ENCODE measurements at places on chromosomes 11 and 22.

DNA sequence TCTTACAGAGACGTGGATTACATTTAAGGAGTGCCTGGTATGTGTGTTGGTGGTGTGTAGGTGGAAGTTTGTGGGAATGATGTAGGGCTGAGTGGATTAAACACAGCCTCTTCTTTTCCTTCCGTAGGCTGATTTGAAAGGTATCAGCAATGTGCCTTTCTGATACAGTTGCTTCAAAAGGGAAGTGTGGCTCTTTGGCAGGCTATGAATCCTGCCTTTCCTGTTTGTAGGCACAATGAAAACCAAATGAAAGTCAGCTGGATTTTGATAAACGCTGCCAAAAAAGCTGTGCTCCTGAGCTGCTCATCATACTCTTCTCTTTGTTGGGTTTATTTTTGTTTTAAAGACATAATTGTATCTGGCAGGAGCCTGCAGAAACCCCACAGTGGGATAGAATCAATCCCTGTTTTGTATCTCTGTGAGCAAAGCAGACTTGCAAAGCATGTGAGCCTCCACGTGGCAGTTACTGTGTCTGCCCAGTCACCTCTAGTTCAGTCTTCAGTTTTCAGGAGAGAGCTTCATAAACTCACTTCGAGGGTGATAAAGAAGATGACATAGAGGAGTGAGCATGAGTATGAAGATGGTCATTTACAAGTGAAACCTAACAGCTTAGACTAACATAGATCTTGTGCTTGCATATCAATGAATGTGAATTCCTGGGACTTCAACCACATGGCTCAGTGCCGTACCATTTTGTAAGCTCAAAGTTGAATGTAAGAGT lies 655.7 kb upstream of the KIRREL3 start:
- DNase-seq = no peak

GRCh38 chr11:31795706-31796498 lies 15.2 kb downstream of the PAX6 start:
- no peak for DNase-seq

GRCh38 chr11:38060136-38060535 lies 1462.1 kb upstream of the RAG2 start:
- no peak for DNase-seq

DNA sequence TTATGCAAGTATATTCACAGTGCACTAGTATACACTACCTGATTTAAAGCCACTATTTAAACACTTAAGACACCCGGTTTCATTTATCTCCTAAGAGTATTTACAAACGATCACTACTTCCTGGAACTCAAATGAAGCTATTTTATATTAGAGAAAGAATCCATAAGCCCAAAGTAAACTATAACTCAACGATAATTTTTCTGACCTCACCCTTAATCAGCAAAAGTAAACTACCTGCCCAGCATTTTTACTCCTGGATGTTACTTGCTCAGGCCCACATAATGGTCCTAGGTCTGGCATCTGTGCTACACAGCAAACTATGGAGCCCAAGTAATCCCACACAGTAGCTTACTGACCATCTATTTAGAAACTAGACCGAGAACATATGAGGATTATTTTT lies 33.4 kb downstream of the TSG101 start:
- no peak for DNase-seq

DNA sequence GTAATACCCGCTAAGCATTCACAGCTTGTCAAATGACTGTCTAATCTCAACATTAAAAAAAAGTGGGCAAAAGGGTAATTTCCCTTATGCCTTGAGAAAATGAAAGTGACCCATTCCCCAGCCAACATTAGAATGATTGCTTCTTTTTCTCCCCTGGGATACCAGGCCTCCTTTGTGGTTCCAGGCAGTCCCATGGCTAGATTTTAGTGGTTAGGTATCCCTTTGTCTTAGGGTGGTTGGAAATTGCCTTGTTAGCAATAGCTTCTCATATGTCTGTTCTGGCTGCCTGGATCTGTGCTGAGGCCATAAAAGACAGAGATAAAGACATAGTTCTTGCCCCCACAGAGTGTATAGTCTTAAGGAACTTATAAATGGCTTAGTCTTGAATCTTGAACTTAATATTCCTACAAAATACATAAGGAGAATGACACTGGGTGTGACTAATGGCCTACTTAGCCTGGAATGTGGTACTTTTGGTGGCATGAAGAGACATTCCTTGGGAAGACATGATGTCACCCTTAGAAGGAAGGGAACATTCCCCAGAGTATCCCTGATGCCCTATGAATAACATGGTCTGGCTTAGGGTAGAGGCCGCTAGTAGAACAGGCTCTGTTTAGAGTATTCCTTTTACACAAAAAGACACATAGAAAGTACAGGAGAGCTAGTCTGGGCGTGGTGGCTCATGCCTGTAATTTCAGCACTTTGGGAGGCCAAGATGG lies 90.3 kb downstream of the ZBTB16 start:
- no peak for DNase-seq

GRCh38 chr11:45193695-45194094 lies 47.3 kb downstream of the PRDM11 start:
- DNase-seq = no peak

- no peak for DNase-seq
Measured at GRCh38 chr11:111912535-111912934, at the start of gene HSPB2. TSS of gene HSPB2 (plus strand) at chr11:111912734. CDS start at chr11:111912830, 96 bp downstream.

DNA sequence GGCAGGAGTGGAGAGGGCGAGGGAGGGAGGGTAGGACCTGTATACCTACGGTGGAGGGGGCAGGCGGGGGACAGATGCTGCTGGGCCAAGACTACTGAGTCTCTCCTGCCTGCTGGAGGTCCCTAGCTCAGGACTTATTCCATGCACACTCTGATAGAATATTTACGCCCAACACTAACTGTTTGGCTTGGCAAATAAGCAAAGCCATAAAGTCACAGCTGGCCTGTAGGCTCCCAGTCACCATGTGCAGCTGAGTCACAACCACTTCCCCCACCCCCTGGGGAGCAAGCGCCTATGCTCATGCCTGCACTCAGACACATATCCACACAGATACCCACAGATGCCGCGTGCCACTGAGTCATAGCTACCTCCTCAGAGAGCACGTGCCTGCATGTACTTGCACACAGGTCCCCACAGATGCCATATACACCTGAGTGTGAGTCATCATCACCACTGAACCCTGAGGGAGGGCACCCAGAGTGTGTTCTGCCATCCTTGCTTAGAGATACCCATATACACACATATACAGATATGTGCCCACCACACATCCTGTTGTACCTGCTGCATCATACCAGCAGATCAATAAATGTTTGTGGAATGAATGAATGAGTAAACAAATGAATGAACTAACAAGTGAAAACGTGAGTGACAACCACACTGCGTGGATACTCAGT lies 95.8 kb downstream of the SWAP70 start:
- DNase-seq = peak; percentile 98

DNA sequence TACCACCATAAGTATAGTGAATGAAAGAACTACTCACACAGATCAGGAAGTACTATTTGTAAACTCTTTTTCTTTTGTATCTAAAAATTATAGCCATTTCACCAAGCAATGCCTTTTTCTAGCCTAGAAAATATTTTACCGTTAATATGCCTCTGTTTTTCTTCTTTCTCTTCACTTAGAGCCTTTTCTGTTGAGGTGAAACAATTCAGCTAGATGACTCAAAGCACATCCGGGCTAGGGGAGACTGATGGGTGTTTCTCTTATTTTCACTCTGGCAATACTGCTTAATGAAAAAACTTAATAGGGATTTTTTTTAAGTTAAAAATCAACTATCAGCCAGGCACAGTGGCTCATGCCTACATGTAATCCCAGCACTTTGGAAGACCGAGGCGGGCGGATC lies 93.3 kb downstream of the SGSM3 start:
- no peak for DNase-seq

DNA sequence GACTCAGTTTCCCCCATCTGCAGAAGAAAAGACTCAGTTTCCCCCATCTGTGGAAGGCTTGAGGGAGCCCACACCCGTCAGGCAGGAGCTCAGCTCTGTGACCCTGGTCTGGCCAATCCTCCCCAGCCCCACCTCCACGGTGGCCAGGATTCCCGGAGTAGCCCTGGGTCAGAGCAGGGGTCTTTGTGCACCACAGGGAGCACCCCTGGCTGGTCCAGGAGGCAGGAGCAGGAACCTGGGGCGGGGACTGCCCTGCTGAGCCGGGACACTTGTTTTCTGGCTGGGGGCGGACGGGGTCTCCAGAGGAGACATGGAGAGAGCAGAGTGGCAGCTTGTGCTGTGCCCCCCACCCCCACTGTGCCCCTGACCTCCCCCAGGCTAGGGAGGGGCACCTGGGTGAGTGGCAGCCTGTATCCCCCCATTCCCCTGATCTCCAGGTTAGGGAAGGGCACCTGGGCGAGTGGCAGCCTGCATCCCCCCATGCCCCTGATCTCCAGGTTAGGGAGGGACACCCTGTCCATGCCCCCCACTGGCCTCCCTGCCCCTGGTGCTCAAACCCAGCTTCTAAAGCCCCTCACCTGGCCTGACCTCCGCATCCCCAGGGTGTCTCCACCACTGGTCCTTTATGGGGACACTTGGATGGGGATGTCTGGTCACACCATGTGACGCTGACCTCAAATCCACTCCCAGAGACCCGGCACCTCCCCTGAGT lies 18.8 kb downstream of the IL17REL start:
- DNase-seq = no peak

GRCh38 chr22:39627865-39628562 lies 57.5 kb downstream of the CACNA1I start:
- no peak for DNase-seq

DNA sequence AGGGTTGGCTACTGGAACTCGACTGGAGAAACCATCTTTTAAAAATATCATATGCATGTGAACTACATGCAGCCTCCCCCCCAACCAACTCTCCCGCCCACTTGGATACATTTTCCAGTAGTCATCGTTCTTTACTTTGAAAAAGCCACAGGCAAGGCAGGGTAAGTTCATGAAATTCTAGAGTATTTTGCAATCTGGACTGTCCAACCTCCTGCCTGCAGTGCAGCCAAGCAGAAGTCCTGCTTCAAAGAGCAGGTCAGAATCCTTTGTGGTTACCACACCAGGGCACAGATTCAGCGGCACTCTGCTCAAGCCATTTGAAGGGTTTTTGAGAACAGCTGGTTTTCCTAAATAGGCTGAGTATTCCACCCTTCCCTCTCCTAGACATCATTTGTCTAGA lies 12.1 kb downstream of the ELF5 start:
- DNase-seq = peak; percentile 64

- DNase-seq = no peak
Measured at GRCh38 chr11:66267039-66267378, 1.4 kb upstream of the RAB1B start.

DNA sequence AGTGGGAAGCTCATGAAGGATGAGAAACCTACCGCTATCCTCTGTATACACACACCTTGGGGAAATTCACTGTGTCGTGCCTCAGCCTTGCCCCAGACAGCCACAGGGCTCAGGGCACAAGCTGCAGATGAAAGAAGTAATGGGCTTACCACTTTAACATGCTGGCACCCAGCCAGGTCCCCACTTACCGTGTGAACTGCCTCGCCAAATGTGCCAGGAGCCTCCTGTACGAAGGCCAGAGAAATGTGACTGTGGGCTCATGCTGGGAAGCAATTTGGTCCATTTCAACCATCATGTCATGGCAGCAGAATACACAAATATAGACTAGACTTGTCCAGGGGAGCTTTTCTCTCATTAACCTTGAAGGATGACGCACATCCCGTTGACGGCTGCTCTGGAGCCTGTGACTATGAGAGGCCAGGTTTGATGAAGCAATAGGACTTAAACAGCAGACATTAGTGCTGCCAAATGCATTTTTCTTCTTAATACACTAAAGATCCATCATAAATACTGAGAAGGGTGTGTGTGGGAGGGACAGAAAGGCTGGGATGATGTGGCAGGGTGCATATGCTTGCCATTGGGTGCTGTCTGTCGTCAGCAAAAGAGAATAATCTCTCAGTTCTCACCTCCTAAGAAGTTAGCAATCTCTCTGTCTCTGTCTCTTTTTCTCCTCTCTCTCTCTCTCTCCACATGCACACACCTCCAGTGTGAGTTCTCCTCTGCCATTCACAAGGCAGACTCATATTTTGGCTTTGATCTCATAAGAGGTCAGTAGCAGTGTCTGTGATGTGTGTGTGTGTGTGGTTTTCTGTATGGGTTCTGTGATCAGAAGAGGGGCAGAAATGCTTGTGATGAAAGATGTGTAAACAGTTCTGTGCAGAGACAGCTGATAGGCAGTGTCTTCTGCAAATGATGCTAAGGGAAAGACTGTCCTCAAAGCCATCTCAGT lies 142.4 kb downstream of the KIRREL3 start:
- no peak for DNase-seq

GRCh38 chr11:75656044-75656727 lies 12.7 kb downstream of the MAP6 start:
- DNase-seq = no peak

DNA sequence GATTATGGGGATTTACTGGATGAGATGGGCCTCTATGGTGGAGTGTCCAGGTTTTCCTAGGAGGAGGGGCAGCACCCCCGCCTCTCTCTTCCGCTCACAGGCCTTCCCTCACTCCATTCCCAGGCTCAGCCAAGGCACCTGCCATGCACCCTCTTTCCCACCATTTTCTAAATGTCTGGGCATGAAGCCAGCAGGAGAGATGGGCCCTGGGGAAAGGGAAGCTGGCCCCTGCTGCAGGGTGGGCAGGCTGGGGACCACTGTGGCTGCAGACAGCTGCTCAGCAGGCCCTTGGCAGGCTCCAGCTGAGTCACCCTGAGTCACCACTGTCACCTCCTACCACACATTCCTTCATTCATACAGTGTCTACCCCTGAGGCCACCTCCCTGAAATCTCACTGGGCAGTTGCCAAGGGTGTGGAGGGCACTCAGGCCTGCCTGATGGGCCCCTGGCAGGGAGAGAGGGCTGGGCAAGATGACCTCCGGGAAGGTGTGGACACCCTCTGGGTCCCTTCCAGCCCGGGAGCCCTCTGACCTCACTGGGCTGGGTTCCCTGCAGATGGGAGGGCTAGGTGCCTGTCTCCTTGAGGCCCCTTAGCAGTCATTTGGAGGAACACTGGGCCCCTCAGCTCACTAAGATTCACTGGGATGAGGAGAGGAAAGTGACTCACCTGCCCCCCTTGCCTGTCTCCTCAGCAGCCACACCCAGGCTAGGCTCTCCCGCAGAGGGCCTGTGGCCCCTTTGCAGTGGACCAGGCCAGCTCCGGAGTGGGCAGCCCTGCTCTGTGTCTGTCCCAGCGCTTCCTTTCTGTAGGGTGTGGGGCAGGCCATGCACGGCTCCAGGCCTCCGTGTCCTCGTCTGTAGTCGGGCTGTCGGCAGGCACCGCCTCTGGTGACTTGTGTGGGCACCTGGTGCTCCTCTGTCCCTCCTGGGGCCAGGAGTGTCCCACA lies 7.8 kb downstream of the MYEOV start:
- no peak for DNase-seq

DNA sequence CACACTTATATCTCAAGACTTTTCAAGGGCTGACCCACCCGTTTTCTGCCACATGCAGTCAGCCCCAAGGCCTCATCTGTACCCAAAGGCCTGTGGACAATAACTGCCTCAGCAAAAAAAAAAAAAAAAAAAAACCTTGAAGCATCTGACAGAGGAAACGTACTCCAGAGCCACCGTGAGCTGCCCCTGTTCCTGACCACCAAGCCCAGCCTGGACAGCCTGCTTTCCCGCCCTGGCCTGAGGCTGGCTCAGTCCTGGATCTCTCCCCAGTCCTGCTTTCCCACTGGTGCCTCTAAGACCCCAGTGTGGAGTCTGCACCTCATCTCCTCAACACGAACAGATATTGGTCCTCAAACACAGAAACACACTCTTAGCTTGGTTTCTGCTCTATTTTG lies 66.5 kb downstream of the SLC35F2 start:
- no peak for DNase-seq

- DNase-seq = no peak
Measured at GRCh38 chr11:62410972-62411371, 7.9 kb upstream of the SCGB1A1 start.

Measured in stromal cell of bone marrow (primary cell).